ENCODE measurements at places on chromosomes 13 and 19. TPM values are rescaled to one million over a fixed set of nuclear protein-coding genes. Genes with fewer than 3 reads are reported as not detected.

The MEDAG gene
- 14.5 TPM for total RNA-seq

- DNase-seq, result no peak
Observed at GRCh38 chr19:30403203-30403985, 31.2 kb downstream of the ZNF536 start.

DNA sequence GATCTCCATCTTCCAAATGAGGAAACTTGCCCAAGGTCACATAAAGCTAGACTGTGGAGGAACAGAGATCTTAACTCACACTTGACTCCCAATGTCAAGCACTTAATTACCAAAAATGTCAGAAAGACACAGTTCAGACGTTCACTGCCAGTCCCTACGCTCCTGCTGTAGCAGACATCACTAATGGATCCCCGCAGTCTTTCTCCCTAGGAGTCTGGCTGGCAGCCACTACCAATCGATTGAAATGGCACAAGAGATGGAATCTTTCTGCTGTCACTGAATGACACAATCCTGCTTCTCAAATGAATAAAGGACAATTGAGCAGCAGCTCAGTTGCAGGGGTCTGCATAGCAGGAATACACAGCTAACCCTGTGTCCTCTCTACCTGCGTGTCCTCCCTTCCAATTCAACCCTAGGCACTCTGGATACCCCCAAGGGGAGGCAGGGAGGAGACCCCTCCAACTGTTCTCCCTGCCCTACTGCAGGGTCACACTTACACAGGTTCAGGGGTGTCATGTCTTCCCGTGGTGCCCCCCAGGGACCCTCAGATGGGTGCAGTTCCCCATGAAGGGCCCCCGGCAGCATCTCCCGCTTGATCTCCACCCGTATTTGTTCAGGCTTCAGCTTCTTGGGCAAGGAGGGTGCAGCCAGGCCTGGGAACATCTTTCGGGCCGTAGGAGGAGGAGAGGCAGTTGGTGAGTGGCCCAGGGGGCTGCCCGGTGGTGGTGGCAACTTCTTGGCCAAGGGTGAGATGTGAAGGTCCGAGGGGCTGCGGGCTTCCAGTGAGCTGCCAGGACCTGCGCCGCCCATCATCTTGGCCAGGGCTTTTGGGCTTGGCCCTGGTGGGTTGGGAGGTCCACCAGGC lies 7.9 kb upstream of the AKAP8L start:
- no peak for DNase-seq

- DNase-seq, result no peak
Observed at GRCh38 chr13:36344886-36345437, 1.2 kb downstream of the SPART start.

GRCh38 chr13:76223999-76224398 lies 587.9 kb downstream of the LMO7 start:
- no peak for DNase-seq

GRCh38 chr19:14758816-14759215 lies 19.5 kb downstream of the ADGRE2 start:
- DNase-seq, result no peak

DNA sequence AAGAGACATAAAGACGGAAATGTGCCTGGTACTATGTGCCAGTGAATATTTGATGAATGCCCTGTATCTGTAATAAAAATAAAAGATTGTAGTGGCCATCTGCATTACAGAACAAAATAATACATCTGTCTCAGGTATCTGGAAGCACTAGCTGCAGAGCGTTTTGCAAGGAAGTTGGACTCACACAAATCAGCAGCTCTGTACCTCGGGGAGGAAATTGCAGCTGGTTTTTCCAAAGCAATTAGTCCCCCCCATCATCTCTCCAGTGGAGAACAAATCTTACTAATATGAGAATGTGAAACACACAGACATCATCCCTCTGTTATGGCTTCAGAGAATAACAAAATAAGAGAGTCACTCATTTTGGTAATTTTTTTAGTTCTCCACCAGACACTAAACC lies 245.3 kb downstream of the ITGBL1 start:
- no peak for DNase-seq

GRCh38 chr13:71851498-71852409 lies 15.2 kb downstream of the DACH1 start:
- no peak for DNase-seq

GRCh38 chr13:102039264-102039663 lies 362.6 kb downstream of the FGF14 start:
- DNase-seq, result no peak

The TNFRSF19 gene
- total RNA-seq, result 51.2 TPM

GRCh38 chr13:21671620-21672286 lies 880 bp downstream of the FGF9 start:
- no peak for DNase-seq

- no peak for DNase-seq
Observed at GRCh38 chr13:26007261-26008125, 44.3 kb downstream of the SHISA2 start.

DNA sequence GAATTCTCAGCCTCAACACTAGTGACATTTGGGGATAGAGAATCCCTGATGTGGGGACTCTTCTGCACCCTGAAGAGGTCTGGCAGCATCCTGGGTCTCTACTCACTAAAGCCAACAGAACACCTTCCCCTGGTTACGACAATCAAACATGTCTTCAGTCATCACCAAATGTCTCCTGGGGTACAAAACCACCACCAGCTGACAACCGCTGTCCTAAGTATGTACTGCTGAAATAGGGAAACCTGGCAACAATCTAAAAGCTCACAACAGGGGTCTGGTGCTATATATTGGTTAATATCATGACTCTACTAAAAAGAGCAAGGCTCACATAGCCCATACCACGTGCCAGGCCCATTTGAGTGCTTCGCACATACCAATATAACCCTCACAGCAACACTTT lies 13.4 kb downstream of the AKT2 start:
- DNase-seq, result no peak

GRCh38 chr19:50909240-50910070 lies 1.7 kb downstream of the KLK4 start:
- DNase-seq, result no peak

DNA sequence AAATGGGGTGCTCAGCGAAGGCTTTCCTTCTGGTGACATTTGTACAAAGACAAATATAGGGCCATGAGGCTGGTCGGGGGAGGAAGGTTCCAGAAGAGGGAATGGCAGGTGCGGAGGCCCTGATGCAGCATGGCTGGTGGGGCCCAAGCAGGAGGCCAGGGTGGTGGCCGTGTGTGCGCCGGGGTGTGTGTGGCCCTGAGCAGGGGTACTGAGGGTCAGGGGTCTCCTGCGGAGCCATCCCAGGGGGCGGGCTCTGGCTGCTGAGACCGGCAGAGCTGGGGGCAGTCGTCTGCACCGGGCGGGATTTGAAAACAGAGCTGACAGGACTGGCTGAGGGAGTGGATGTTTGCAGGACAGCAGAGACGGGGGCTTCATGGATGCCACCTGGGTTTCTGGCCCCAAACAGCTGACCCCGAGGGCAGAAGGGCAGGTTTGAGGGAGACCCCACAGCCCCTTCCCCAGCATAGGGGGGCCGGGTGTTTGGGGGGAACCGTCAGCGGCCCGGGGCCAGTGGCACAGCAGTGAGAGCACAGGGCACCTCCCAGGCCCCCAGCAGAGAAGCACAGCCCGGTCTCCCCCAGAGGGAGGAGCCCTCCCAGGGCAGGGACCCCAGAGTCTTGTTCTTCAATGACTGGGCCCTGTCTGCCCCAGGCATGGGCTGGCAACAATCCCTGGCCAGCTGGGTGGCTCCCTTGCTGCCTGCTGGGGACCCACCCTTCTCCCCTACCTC lies 11.4 kb downstream of the PIAS4 start:
- DNase-seq, result no peak

The ZNF382 gene
- total RNA-seq, result 0.95 TPM

The SOX21 gene
- total RNA-seq, result 20.5 TPM

DNA sequence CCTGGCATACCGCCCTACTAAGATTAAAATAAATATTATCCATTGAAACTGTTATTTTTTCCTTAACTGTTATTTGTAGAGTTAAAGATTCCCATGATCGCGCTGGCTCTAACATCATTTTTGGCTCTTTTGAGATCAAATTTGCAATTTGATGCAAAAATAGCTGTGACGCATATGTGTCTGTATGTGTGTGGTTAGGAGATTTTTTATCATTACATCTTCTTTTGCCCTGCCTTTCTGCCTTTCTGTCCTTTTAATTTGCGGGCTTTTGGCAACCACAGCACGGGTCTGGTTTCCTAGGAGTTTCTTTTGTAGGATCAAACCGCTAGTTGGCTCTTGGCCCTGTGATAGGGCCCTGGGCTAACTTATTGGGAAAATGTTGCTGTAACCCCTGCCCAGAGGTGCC lies 37.3 kb upstream of the ALOX5AP start:
- DNase-seq, result no peak

GRCh38 chr19:38389101-38389925 lies 816 bp downstream of the SPRED3 start:
- DNase-seq, result no peak

DNA sequence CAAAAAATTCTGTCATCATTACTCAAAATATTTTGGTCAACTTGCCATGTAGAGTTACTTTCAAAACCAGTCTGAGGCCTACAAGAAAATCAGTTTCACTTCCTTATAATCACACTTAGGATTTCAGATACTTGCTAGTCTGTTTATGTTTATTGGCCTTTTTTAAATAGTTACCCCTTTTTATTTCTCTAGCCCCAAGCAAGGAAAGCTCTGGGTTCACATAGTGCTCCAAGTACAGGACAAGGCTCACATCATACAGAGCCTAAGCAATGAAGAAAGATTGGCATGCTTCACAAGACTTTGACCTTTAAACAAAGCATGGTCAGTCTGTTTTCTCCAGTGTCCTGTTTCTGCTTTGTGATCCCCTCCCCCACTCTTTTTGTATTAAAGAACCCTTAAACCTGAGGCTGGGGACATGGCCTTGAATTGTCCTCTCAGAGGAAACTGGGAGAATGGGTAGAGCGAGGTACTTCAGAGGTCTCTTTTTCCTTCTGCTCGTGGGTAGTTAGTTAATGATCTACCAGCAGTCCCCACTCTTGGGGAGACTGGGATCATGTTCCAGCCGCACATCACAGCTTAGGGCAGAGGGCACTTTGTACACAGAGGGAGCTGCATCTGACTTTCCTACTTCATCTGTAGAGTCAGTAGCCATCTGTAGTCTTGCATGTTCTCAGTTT lies 30.7 kb downstream of the CEACAM1 start:
- DNase-seq, result no peak

- DNase-seq, result no peak
Observed at GRCh38 chr13:78430166-78430791, 173.1 kb downstream of the POU4F1 start.

DNA sequence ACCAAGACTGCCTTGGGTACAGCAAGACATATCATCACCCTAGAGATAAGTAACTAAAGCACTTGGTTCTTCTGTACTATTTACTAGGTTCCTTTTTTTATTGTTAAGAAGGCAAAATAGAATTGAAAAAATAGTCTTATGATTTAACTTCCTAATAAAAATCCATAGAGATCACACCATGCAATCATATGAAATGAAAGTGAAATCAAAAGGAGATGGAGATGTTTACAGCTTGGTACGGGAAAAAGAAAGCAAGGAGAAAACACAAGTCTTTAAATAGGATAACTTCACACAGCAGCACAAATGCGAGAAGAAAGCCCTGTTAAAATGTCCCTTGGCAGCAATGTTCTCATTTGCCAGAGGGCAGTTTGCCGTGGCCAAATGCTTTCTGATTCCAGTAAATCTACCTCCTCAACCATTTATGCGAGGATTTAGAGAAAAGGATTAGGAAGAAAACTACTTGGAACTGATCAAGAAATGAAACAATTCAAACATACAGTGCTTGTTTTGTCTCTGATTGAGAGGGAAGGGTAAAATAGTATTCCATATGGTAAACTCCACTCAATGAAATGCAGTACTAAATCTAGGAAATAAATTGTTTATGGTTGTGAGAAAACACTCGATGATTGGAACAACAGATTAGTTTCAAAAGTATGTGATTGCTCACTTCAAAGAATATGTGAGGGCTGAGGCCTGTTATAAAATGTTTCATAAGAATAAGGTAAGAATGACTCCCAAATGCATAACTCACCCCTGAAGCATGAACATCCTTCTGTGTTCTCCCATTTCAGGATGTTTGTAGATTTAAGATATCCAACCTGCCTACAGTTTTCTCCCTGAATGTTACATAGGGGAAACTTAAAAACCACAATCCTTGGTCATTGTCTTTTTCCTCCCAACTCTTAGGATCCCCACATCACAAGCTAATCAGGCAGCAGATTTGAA lies 487.8 kb downstream of the DACH1 start:
- no peak for DNase-seq

DNA sequence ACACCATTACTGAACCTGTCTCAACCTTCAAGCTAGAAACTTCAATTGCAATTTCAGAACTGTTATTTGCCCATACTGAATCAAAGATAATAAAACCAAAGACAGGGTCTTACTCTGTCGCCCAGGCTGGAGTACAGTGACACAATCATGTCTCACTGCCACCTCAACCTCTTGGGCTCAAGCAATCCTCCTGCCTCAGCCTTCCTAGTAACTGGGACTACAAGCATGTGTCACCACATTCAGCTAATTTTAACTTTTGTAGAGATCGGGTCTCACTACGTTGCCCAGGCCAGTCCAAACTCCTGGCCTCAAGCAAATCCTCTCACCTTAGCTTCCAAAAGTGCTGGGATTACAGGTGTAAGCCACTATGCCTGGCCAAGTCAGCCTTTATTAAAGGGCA lies 143.4 kb downstream of the DIAPH3 start:
- DNase-seq, result no peak

DNA sequence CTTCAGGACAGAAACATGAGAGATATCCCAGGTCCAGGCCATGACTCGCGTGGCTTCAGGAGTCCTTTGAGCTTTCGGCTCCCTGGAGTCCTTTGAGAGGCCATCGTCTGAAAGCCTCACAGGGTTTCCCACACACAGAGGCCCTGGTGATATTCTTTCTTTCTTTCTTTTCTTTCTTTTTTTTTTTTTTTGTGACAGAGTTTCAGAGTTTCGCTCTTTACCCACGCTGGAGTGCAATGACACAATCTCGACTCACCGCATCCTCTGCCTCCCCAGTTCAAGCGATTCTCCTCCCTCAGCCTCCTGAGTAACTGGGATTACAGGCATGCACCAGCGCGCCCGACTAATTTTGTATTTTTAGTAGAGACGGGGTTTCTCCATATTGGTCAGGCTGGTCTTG lies 5.5 kb downstream of the SIN3B start:
- DNase-seq, result no peak

The LILRA5 gene
- not detected for total RNA-seq

The SHISA7 gene
- not detected for total RNA-seq

The PTPRH gene
- total RNA-seq, result 0.30 TPM

DNA sequence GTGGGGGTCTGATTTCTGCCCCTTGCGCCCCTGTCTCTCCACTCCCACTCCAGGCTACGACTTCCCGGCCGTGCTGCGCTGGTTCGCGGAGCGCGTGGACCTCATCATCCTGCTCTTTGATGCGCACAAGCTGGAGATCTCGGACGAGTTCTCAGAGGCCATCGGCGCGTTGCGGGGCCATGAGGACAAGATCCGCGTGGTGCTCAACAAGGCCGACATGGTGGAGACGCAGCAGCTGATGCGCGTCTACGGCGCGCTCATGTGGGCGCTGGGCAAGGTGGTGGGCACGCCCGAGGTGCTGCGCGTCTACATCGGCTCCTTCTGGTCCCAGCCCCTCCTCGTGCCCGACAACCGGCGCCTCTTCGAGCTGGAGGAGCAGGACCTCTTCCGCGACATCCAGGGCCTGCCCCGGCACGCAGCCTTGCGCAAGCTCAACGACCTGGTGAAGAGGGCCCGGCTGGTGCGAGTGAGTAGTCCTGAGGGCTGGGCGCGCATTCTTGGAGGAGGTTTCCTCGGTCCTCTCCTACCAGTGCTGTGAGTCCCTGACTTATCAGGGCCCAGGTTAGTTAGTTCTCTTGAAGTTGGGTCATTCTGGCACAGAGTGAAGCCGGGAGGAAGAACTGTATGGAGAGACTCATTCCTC lies 12.7 kb downstream of the EHD2 start:
- DNase-seq, result no peak
